ENCODE measurements at places on chromosomes 2 and 18.

DNA sequence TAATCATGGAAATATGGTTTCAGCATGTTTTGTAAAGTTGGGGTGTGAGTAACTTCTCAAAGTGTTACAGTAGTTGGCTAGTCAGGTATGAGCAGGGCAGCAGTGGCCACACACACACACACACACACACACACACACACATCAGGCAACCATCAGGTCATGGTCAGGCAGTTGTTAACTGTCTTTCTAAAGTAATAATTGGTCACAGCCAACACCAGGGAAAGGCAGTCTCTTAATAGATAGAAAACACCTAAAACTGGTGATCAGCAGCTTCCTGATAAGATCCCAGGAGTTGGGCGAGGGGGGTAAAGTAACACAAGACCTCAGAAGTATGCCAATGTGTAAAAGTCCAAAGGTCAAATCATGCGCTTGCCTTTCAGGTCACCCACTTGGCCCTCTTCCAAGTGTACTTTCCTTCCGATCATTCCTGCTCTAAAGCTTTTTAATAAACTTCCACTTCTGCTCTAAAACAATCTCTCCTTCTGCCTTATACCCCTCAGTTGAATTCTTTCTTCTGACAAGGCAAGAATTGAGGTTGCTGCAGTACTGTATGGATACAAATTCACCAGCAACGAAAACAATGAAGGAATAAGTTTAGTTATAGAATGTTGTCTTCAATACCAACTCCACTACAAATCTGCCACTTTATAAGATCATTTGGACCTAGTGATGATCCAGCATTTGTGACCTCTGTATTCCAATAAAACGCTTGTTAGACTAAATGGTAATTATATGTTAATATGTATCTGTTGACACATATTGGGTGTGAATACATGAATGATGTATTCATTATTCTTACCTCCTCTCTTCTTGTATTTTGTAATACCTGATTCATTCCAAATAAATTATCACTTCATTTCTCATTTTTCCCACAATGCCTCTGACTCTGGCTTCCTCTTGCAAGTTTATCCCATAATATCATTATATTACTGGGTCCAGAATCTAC, 254.3 kb downstream of the METTL4 start:
- no peak for DNase-seq

GRCh38 chr2:27380626-27381545, at the start of gene ZNF513:
TSS of gene ZNF513 (minus strand) at chr2:27380734. CDS start at chr2:27380526, 208 bp downstream.
- DNase-seq: peak; percentile 98

- no peak for DNase-seq
Observed at GRCh38 chr2:48043746-48044145, 137.4 kb upstream of the FBXO11 start.

DNA sequence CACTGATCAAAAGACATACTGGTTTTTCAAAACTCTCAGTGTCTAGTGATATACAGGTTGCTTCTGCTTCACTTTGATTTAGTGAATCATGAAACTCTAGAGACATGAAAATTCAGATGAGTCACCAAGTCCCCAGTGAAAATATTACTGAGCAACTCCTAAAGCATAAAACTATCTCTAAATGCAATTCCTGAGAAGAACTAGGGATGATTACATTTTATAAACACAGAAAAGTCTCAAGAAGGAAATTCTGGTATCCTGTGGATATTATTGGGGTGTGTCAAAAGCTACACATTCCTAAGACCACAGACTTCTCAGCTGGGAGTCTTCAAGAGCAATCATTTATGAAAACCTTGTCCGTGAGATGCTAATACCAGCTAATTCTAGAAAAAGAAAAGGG, 9.7 kb downstream of the LRRTM4 start:
- DNase-seq: no peak

DNA sequence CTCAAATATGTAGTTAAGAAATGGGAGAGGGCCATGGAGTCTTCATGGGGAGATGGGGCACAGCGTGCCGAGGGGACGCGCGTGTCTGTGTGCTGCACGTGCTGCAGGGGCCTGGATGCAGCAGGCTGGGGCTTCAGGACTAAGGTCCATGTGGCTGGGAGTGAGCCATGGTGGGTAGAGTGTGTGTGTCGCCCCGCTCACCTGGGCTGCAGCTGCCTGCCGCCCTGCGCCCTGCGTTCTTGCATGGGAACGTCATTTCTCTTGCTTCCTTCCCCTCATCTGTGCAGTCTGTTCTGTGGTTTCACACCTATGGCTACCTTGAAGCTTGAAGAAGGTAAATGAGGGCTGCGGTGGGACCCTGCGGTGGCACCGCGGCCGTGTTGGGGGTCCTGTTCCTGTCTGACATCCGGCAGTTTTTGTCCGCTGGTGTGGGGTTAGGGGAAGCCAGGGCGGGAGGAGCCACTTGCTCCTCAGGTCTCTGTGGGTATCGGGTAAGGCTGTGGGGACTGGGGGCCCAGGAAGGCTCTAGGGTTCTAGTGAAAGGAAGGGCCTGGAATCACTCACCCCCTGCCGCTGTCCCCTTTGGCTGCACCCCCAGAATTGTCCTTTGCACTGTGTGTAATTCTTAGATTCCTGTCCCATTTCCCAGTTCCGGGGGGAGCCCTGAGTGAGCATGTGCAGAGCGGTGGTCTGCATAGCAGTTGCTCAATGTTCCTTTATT, 54.1 kb upstream of the HS6ST1 start:
- no peak for DNase-seq

GRCh38 chr2:181517685-181518301, 60.6 kb downstream of the ITGA4 start:
- DNase-seq: peak; percentile 14

GRCh38 chr2:197929008-197929885, 124.9 kb downstream of the PLCL1 start:
- DNase-seq: no peak

GRCh38 chr2:136126421-136126926, 8.5 kb upstream of the CXCR4 start:
- no peak for DNase-seq

DNA sequence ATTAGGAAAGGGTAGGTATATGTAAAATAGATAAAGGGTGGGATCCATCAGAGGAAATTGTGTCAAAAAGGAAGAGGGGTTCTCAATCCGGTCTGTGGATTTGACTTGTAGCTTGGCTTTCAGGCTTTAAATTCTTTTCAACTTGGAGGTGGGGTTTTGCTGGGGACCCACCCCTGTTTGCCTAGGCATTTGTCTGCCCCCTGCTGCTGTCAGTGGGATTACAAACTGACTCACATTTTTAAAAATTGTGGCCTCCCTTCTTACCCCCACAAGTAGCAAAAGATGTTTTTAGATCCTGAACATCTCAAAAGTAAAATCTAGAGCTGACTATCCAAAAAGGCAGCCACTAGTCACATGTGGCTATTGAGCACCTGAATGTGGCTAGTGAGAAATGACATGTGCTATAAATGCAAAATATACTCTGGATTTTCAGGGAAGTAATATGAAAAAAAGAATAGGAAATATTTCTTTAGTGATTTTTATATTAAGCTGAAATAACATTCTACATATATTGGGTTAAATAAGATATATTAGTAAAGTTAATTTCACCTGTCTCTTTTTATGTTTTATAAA, 178.9 kb downstream of the GFPT1 start:
- no peak for DNase-seq

DNA sequence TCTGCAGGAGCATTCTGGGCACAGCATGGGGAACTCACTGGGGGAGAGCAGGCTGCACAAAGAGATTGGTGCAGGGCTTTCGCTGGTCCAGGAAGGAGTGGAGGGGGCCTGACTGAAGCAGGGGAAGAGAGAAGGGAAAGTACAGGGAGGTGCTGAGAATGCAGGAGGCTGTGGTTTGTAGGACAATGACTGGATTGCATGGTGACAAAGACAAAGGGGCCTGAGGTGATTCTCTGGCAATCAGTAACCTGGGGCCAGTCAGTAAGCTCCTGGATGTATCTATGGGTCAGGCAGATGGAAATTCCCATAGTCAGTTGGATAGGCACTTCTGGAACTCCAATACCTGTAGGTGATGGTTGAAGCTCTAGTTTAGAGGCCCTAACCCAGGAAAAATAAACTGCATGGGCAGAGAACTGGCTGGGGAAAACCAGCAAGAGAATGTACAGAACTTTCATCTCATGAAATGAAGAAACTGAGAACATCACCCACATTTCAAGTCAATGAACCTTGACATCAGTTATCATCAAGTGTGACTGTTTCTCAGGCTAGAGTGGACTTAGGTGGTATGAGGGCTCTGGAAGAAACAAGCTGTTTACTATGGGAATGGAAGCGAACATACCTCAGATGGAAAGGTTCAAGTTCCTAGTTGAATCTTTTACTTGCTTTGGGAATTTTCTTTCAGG, 193.2 kb downstream of the TPGS2 start:
- no peak for DNase-seq

GRCh38 chr2:112787294-112787693, 3.0 kb upstream of the IL1A start:
- no peak for DNase-seq

DNA sequence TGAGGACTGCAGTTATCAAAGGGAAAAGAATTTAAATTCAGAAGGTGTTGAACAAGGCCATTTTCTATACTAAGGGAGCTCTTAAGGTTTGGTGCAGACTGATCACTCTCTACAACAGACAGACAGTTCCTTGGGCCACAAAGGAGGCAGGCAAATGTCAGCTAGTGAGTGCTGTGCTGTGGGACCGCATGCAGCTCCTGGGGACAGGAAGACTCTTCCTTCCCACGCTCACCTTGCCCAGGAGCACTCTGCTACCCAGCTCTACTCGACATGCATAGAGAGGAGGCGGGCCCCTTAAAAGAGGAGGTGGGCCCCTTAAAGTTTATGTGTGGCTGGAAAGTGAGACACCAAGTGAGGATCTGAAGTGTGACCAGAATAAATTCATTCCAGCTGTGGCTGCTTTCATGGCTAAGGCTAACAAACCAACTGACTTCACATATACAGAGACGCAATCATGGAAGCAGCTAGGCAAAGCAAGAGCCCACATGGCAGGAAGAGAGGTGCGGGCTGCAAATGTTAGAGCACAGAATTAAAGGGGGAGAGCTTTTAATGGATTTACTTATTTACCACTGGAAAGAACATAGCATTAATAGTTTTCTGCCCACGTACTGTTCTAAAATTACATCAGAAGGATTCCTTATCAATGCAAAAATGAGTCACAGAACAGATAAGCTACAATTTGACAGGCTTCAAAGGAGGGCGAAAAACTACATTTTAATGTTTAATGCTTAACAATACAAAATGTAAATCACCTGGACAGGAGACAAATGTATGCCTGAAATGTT, 101.4 kb upstream of the RNU4ATAC start:
- no peak for DNase-seq

DNA sequence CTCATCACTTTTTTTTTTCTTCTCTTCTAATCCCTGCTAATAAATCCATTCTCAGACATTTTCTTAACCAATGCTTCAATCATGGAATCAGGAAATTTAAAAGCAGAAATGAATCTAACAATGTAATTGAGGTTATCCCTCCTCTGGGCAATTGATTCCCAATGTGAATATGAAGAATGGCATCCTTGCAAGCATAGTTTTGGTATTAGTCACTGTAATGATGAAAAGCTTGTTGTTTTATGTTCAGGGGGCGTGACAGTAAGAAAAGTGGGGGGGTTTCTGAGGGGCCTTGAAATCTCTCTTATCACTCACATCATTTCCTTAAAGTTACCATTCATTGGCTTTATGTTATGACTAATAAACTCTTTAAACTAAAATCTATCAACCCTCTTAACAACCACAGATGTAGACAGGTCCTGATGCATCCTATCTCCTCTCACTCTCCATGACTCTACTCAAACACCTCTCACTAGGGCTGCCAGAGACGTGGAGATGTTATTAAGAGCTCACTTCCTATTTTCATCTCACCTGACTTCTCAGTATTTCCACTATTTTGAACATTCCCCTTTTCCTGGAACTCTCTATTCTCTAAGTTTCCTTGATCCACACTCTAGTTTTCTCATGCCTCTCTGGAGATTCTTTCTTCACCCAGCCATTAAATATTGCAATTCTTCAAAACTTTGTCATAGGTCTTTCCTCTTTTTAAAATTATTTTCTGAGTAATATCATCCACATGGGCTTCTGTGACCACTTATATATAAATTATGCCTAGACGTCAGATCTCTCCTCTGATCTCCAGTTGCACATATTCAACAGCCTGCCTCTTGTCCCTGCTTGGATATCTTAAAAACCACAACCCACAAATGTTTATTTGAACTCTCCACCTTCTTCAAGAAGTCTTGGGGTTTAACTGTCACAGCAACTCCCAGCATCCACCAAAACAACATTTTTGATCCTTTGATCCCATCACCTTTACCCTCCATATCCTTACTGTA, 332.9 kb downstream of the CDH2 start:
- DNase-seq: no peak

DNA sequence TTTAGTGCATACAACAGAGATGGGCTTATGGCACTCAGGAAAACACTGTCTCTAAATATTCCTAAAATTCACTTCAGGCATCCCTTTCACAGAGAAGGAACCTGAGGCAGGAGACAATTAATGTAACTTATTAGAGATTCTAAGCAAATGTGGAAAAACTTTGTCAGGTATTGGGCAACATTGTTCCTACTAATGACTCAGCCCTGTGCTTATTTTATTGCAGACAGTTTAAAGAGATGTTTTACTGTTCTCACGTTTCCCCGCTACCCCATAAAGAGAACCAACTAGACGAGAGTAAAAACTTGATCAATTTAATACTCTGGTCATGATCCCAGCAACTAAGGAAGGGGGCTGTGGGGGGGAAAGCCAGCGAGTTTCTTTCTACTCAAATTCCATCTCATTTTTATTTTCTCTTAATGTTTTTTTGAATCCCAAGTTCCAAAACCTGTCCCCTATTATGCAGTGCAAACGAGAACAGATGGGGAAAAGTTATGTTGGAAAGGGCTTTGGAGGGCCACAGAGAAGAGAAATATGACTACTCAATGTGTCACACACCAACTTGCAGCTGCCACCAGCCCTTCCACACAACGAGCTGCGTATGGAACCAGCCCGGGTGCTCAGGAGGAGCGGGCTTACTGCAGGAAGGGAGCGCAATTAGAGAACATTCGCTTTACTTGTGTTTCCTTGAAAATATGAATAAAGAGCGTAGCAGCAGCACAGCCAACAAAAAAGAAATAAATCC, 18.7 kb upstream of the ACVR1 start:
- DNase-seq: peak; percentile 61

DNA sequence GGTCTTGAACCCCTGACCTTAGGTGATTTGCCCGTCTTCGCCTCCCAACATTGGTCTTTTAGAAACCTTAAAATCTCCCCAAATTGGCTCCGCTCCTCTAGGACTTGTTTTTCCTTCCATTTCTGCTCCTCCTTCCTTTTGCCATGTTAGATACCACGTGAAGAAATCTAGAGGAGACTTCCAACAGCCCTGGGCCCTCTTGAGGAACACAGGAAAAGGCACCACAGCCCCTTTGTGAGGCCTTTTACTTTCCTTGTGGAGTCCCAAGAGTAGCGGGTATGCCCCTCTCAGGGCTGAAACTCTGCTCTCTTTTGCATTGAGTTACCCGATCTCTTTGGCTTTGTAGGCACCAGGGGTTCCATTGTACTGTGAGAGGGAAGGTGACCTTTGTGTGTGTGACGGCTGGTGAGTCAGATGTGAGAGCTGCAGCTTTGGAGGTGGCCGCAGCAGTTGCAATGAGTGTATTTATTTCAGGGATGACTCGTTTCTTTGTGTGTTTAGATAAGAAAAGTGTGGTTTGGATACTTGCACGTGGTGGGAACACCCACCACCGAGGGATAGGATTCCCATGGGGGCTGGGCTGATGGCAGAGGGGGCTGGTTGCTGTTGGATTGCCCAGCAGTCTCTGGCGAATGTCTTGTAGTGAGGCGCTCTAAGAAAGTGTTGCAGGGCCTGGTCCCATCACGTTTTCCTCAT, 218.4 kb upstream of the HS6ST1 start:
- no peak for DNase-seq

- no peak for DNase-seq
Observed at GRCh38 chr2:102575888-102576287, 43.5 kb upstream of the SLC9A2 start.
